ENCODE measurements at places on chromosomes 1 and 21. TPM values are rescaled to one million over a fixed set of nuclear protein-coding genes. Genes with fewer than 3 reads are reported as not detected.

GRCh38 chr1:157390651-157391050, 161.7 kb downstream of the FCRL5 start:
- H3K4me1 ChIP-seq: no peaks in the 10 kb centered on the region
- H3K4me3 ChIP-seq: no peak overlapping the region
- H3K27ac ChIP-seq: no peak overlapping the region
- no peak for DNase-seq
- no peaks in the 10 kb centered on the region for H3K27me3 ChIP-seq
- H3K36me3 ChIP-seq: no peaks in the 10 kb centered on the region

DNA sequence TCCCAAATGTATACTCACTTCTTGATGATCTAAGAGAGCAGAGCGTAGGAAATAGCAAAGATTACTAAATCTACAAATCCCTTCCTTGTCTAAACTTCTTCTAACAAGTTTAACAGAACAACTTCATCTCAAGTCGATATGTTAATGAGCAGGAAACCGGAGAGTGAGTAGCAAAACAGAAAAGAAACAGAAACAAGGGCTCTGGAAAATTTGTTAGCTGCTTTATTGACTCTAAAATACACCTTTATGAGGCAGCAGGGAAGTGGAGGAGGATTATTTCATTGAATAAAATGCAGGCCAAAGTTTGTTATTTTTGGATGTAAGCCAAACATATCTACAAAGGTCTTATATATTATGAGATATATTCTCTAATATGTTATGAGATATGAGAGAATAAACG, 192.4 kb downstream of the LRRIQ3 start:
- H3K36me3 ChIP-seq: no peaks in the 10 kb centered on the region
- H3K4me1 ChIP-seq: no peaks in the 10 kb centered on the region
- no peak overlapping the region for H3K4me3 ChIP-seq
- no peak overlapping the region for H3K27ac ChIP-seq

DNA sequence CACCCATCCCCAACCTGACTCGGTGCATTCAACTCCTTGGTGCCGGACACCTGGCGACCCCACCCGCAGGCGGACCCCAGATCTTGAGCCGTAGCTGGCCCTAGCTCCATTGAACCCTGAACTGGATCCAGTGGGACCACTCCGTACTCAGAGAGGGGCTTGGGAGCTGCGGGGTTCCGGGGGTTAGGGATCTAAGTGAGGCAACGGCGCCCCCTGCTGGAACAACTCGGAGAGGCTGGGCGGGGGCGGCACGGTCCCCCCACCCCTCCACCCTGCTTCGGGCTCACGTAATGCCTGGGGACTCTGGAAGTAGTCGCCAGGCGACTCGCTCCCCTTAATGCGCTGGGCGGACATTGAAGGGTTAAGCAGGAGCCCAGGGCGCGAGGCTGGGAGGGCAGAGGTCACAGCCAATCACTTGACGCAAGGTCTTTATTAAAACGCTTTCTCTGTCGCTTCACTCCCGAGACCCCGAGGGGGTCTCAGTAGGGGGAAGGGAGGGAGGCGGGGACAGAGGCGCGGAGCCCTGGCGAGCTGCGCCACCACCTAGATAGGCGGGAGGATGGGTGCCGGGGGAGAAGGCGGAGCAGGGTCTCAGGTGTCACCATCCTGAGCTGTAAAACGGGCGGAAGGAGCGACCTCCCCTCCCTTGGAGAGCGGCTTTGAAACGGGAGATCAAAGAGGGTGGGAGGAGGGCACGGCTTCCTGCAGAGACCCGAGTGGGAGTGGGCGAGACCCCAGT, 704 bp upstream of the CRABP2 start:
- peak overlapping the region; percentile 92 for H3K4me3 ChIP-seq
- DNase-seq: peak; percentile 64
- H3K36me3 ChIP-seq: no peaks in the 10 kb centered on the region
- peak overlapping the region; percentile 43 for H3K27ac ChIP-seq
- peaks cover 30% of the 10 kb centered on the region for H3K4me1 ChIP-seq

DNA sequence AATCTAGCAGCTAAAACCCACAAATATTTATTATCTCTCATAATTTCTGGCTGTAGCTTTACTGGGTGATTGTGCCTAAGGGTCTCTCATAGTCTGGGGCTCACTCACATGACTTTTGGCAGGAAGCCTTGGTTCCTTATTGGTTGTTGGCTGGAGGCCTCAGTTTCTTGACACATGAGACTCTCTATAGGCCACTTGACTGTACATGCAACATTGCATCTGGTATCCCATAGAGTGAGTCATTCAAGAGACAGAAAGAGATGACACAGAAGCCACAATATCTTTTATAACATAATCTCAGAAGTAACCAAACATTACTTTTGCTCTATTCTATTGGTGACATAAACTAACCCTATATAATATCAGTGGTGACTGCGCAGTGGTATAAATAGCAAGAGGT, 128.5 kb upstream of the HNRNPU start:
- H3K36me3 ChIP-seq: no peaks in the 10 kb centered on the region
- no peak overlapping the region for H3K27ac ChIP-seq
- H3K4me1 ChIP-seq: no peaks in the 10 kb centered on the region
- DNase-seq: no peak

The NBPF11 gene
- total RNA-seq: 6.6 TPM

The DYNLT5 gene
- total RNA-seq: not detected

GRCh38 chr1:89791064-89791726, 29.6 kb upstream of the LRRC8D start:
- DNase-seq: no peak
- H3K27me3 ChIP-seq: no peaks in the 10 kb centered on the region
- H3K27ac ChIP-seq: no peak overlapping the region
- H3K4me1 ChIP-seq: no peaks in the 10 kb centered on the region

The RBM11 gene
- total RNA-seq: 1.9 TPM

DNA sequence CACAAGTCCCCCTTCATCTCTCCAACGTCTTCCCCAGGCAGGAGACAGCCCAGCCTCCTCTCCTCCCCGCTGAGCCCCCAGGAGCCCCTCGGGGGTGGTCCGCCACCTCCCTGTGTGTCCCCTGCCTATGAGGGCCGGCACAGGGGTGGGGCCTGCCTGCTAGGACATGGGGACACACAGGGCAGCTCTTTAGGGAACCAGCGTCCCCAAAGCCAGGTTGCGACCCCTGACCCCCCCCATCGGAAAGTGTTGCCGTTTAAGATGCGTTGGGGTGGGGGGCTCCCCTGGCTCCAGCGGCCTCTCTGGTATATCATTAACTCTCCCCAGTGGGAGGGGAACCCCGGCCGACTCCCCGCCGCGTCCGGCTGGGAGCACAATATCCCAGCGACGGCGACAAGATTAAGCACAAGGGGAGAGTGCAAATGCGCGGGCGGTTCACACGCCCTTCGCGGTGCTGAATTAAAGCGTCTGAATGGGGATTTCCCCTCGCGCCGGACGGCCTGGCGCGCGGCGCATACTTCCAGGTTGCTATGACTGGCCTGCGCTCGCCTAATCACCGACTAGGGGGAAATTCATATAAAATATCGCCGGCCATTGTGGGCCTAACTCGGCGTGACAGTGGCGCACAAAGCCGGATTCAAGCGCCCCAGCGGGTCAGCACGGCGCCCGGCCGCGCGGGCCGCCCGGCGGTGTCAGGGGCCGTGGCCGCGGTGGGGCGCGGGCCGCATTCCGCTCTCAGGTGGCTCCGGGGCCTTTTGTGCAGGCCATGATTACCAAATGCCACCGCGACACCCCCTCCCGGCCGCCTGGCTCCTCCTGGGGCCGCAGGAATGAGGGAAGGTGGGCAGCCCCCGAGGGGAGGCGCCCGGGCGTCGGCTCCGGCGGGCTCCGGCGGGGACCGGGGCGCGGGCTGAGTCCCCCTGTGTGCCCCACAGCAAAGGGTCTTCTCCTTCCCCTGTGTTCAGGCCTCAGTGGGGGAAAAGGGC, 30.9 kb downstream of the WNT3A start:
- H3K27me3 ChIP-seq: peaks cover 33% of the 10 kb centered on the region
- H3K27ac ChIP-seq: no peak overlapping the region
- DNase-seq: no peak
- no peak overlapping the region for H3K4me3 ChIP-seq
- H3K4me1 ChIP-seq: peaks cover 7% of the 10 kb centered on the region
- H3K36me3 ChIP-seq: no peaks in the 10 kb centered on the region

The SMIM1 gene
- total RNA-seq: 1.6 TPM

- no peaks in the 10 kb centered on the region for H3K36me3 ChIP-seq
- H3K4me1 ChIP-seq: no peaks in the 10 kb centered on the region
- H3K4me3 ChIP-seq: no peak overlapping the region
- no peak overlapping the region for H3K27ac ChIP-seq
These were observed 214.1 kb upstream of the L1TD1 start for GRCh38 chr1:61980561-61980960.

The OVAAL gene
- not detected for total RNA-seq

DNA sequence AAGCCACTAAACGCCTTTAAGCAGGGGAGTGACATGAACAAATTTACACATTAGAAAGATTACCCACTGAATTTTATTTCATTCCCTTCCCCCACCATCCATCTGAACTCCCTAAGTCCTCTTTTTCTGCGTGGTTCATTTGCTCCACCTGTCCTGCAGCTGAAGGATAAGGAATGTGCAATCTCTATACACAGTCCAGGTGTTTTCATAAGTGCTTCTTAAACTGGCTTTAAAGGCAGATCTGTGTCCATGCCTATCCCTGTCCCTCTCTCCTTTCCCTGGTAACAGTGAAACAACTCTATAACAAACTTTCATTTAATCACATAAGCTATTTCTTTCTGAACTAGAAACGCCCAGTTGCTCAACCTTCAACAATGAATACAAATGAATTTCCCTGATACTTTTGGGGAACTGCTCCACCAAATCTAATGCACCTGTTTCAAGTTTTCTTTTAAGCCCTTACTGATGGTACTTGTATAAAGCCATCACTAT, 8.4 kb downstream of the GSTM3 start:
- H3K27ac ChIP-seq: no peak overlapping the region
- H3K4me1 ChIP-seq: no peaks in the 10 kb centered on the region
- H3K27me3 ChIP-seq: no peaks in the 10 kb centered on the region
- H3K36me3 ChIP-seq: no peaks in the 10 kb centered on the region

Data from CD8-positive, alpha-beta memory T cell (primary cell).